ENCODE measurements at places on chromosomes 1 and 21. TPM values are rescaled to one million over a fixed set of nuclear protein-coding genes. Genes with fewer than 3 reads are reported as not detected.

Gene C4BPB
- not detected for total RNA-seq

Gene IVL
- not detected for total RNA-seq

Gene NRDC
- 109 TPM for total RNA-seq

Gene TNNT2
- under 0.01 TPM for total RNA-seq

Gene CD1D
- total RNA-seq, result 0.59 TPM

Gene ZC3H12A
- 26.5 TPM for total RNA-seq

Gene MRPL9
- 36.1 TPM for total RNA-seq

Gene CENPL
- 12.5 TPM for total RNA-seq

Gene KRTAP10-7
- not detected for total RNA-seq

Gene ASTN1
- 0.03 TPM for total RNA-seq

Gene YARS1
- 139 TPM for total RNA-seq

Gene NCF2
- 0.39 TPM for total RNA-seq

Gene MCOLN2
- 0.85 TPM for total RNA-seq

Gene ARF1
- 317 TPM for total RNA-seq

Gene GPR89B
- 14.8 TPM for total RNA-seq
